ENCODE measurements at places on chromosomes 7 and 10.

DNA sequence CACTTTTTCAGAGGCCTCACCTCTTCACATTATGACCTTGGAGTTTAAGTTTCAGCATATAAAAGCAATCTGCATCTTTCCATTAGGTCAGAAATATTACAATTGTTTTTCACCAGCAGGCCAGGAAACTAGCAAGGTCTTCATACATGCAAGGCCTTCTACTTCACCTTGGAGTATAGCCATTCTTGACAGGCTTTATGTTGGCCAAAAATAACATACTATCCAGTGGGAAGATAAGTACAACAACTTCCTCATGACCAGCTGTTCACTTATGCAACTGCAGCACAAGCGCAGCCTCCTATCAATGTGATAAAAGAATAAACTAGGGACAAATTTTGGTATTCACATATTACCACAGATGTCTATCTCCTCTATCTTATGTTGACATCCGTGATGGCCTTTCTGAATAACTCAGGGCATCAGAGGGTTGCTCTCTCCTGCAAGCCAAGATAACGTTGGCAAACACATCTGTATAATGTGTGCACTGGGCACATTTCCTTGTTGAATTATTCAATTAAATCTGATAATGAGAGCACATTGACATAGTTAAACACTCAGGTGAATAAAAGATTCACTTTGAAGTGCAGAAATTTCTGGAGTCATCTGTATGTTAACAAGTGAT, 239.8 kb downstream of the FZD1 start:
- no peak for DNase-seq

DNA sequence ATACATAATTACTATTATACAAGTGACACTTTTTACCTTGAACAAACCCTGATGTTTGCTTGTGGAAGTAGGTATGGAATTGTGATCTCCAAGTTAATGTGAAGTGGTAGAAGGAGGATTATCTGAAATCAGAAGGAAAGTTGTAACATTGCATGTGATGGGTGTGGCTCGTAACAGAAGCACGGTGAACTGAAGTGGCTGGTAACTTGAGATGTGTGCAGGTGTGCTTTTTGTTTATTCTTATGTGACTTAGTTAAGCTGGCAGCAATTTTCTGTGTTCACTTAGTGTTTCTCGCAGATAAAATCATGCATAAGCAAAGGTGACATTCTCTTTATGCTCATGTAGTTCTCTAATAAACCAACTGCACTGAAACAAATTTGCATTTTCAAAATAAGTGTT, 82.3 kb downstream of the ZEB1 start:
- no peak for DNase-seq

- DNase-seq: no peak
Measured at GRCh38 chr7:155219947-155220769, 77.5 kb upstream of the INSIG1 start.

GRCh38 chr7:127844707-127845331, 186.4 kb downstream of the LRRC4 start:
- DNase-seq: no peak

Measured in Panc1 (cell line).